Hepatocyte (in vitro differentiated cells): ENCODE measurements at places on chromosomes 12 and 14. TPM values are rescaled to one million over a fixed set of nuclear protein-coding genes. Genes with fewer than 3 reads are reported as not detected.

The CLEC7A gene
- polyA plus RNA-seq = 1.3 and 2.3 TPM in 2 replicates

The ZC2HC1C gene
- polyA plus RNA-seq = 1.1 and 3.8 TPM in 2 replicates

The STYK1 gene
- 0.09 and 0.58 TPM in 2 replicates for polyA plus RNA-seq

The GMFB gene
- 41.8 and 47.3 TPM in 2 replicates for polyA plus RNA-seq

DNA sequence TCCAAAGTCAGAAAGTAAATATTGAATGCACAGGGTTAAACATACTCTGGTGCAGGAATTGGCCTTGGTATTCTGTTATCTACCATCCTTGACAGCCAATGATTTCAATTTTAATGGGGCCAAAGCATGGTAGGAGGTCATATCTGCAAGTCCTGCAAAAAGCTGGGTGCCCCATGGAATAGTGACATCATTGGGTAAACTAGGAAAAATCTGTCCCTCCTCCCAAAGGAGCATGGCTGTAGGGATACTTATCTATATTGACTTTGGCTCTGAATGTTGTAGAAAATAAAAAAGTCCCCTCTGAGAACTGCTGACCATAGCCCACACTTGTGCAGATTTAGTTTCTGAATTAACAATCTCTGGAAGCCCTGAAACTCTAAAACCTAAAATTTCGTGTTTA, 403.2 kb upstream of the SEL1L start:
- H3K4me1 ChIP-seq = no peaks in the 10 kb centered on the region
- H3K27me3 ChIP-seq = no peaks in the 10 kb centered on the region
- no peak for DNase-seq
- no peak overlapping the region for H3K4me3 ChIP-seq
- no peaks in the 10 kb centered on the region for H3K36me3 ChIP-seq

GRCh38 chr12:69107541-69107940, 131.8 kb upstream of the CPSF6 start:
- no peaks in the 10 kb centered on the region for H3K27me3 ChIP-seq
- DNase-seq = no peak
- H3K4me3 ChIP-seq = no peak overlapping the region
- H3K36me3 ChIP-seq = no peaks in the 10 kb centered on the region
- peaks cover 10% of the 10 kb centered on the region for H3K4me1 ChIP-seq
- H3K27ac ChIP-seq = no peak overlapping the region

DNA sequence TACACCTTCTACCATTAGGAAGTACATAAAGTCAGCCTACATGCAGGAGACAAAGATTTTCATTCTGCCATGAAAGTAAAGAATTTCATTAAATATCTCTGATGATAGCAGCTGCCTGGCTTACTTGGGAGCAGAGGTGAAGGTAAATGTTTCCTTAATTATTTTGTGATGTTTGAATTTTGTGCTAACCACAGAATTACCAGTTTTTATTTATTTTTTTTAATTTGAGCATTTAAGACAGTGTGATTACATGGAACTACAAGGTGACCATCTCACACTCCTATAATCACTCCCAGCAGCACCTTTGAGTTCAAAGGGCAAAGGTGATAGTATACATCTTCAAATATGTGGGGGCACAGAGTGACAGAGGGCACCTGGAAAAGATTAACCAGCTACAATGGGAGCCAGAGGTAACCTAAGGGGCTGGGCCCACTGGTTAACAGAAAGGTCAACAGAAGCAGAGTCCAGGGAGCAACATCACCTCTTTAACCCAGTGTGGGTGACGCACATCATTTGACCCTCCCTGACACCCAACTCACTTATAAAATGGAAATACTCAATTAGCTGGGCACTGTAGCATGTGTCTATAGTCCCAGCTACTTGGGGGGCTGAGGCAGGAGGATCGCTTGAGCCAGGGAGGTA, 65.0 kb downstream of the GCH1 start:
- H3K4me1 ChIP-seq = peaks cover 4% of the 10 kb centered on the region
- H3K27ac ChIP-seq = peak overlapping the region; percentile 59
- H3K4me3 ChIP-seq = no peak overlapping the region
- H3K36me3 ChIP-seq = no peaks in the 10 kb centered on the region
- H3K27me3 ChIP-seq = no peaks in the 10 kb centered on the region

DNA sequence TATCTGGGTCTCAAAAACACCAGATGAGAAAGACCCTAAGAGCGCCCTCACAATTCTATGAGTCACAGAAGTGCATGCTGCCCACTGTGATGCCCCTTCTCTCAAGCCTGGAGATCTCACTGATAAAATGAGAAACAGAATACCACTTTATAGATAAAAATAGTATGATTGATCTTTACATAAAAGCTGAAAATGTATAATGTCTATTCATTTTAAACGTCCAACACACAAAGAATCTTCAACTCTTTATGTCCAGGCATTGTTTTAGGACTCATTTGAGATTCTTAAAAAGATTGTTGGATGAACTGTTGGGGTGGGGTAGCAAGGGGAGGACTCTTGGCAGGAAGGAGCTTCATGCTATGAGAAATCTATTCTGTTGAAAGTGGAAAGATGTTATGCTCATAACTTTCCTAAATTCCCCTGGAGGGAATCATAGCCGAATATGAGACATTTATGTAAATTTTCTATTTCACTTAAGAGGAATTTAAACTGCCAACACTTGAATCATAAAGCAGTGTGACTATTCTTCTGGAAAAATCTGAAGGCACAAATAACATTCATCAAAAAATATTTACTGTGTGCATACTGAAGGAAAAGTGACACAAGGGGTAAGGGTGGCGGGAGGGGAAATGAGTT, 174.6 kb downstream of the STXBP6 start:
- H3K27me3 ChIP-seq = no peaks in the 10 kb centered on the region
- DNase-seq = no peak
- peaks cover 5% of the 10 kb centered on the region for H3K4me1 ChIP-seq
- no peak overlapping the region for H3K4me3 ChIP-seq
- peak overlapping the region; percentile 13 for H3K27ac ChIP-seq
- no peaks in the 10 kb centered on the region for H3K36me3 ChIP-seq

GRCh38 chr12:63924781-63925180, 80.3 kb downstream of the SRGAP1 start:
- no peak overlapping the region for H3K4me3 ChIP-seq
- H3K4me1 ChIP-seq = peaks cover 2% of the 10 kb centered on the region
- no peaks in the 10 kb centered on the region for H3K36me3 ChIP-seq

DNA sequence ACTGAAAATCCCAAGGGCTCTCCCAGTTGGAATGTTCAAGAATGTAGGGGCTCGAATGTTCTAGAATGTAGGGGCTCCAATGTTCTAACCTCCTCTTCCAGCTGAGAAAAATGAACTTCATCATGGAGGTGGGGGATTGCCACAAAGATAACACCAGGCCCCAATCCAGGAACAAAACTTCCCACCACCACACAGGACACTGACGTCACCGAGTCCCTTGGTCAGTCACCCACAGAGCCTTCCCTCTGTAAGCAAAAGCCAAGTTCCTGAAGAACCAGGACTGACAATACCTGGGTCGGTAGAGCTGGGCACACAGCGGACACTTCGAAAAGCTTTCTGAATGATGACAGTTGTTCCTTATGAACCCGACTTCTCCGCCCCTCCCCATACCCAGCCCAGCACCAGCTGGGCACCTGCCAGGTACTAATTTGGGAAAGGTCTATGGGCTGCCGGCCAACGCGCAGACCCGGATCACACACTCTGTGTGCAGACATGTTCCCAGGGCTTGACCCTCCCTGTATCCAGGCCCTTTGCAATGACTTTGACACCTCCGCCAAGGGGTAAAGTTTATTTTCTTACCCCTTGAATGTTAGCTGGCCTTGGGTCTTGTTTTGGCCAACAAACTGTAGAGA, 18.9 kb downstream of the ITPK1 start:
- H3K27me3 ChIP-seq = no peaks in the 10 kb centered on the region
- no peak overlapping the region for H3K27ac ChIP-seq
- H3K4me3 ChIP-seq = no peak overlapping the region
- DNase-seq = no peak
- H3K36me3 ChIP-seq = no peaks in the 10 kb centered on the region

DNA sequence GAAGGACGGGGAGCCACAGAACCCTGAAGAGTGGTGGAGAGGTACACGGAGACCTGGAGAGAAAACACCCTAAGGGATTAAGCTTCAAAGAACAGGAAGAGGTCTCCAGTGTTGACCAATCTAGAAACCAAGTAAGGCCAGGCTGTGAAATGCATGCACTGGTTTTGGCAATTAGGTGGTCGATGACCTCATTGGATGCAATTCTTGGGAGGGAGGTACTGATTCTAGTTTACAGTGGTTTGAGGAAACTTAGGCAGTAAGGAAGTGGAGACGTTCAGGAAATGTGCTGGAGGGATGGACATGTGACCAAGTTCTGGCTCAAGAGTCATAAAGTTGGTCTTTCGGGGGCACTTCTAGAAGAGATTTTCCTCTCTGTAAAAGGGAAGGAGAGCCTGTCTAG, 91.3 kb upstream of the CEP83 start:
- no peak overlapping the region for H3K4me3 ChIP-seq
- H3K4me1 ChIP-seq = no peaks in the 10 kb centered on the region
- no peak overlapping the region for H3K27ac ChIP-seq
- no peak for DNase-seq

- H3K4me3 ChIP-seq = no peak overlapping the region
- H3K27ac ChIP-seq = no peak overlapping the region
- DNase-seq = no peak
- no peaks in the 10 kb centered on the region for H3K4me1 ChIP-seq
Observed at GRCh38 chr12:102722147-102722546, 194.9 kb downstream of the PAH start.

- H3K27me3 ChIP-seq = no peaks in the 10 kb centered on the region
- no peak overlapping the region for H3K4me3 ChIP-seq
- DNase-seq = peak; percentile 79
- H3K36me3 ChIP-seq = no peaks in the 10 kb centered on the region
Observed at GRCh38 chr14:76050797-76051392, 65.3 kb downstream of the IFT43 start.

DNA sequence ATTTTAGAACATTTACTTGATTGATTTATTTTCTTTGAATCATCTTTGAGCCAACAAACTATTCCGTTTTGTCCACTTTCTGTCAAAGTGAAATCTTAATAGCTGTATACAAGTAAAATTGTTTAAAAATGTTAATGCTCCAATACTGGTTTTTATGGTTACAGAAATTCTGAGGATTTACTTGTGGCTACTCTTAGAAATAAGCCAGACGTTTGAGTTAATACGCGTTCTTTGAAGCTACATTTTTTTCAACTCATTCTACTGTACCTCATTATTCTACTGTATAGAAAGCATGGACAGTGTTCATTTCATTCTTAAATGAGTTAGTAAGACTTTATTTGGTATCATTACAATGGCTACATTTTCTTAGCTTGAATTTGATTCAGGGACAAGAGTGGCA, 996.2 kb upstream of the FLRT2 start:
- no peaks in the 10 kb centered on the region for H3K27me3 ChIP-seq
- no peak overlapping the region for H3K27ac ChIP-seq
- no peaks in the 10 kb centered on the region for H3K36me3 ChIP-seq
- DNase-seq = no peak

DNA sequence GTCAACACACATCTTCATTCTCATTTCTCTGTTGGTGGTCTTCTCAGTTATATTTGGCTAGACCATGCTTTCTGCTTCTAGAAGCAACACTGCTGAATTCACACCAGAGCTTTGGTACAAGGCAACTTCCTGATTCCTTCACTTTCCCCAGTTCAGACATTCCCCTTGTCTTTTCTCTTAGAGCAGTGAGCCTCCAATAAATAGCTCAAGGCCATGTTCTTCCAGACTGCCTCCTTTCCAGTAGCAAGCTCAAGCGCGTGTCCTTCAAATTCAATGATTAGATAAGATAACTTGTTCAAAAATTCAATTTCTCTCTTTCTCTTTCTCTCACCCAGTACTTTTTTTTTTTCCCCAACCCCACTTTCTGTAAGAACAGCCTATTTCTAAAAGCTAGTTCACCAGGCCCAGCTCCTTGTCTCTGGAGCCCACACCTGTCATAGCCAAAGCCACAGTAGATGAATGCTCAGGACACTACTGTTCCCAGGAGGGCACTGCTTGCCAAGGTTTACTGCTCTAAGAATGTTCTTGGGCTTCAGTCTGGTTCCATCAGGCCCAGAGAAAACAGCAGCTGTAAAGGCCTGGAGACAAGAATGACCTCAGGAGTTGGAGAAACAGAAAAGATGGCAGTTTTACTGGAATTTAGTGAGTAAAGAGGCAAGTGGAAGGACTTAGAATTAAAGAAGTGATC, 17.7 kb downstream of the TBK1 start:
- no peak overlapping the region for H3K27ac ChIP-seq
- no peak for DNase-seq
- no peaks in the 10 kb centered on the region for H3K36me3 ChIP-seq
- H3K4me3 ChIP-seq = no peak overlapping the region
- H3K4me1 ChIP-seq = no peaks in the 10 kb centered on the region

DNA sequence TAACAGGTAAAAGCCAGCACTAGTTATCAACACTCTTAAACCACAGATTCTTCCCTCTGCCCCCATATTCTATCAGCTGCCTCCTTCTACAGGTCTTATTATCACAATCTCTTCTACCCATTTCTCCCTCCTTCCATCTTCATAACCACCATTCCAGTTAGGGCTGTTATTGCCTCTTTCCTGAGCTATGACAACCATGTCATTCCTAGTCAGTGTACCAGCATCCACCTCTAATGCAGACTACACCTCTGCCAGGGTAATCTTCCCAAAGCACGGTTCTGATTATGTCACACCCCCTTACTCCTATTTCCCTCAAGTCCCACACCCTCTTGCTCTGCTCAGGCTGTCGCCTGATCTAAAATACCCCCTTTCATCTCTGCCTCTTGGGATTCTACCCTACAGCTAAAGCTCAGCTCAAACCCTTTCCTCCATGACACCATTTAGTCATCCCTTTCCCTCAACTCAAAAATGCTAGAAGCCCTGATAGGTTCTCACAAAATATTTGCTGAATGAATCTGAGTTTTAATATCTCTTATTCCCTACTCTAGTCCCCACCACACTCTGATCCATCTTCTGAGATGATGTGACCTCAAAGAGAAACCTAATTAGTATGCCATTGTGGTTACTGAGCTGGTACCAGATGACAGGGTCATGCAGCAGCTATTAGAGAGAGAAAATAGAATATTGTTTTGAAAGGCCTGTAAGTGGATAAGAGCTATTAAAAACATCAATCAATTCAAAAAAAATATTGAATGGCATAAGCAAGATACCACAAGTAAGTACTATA, 11.7 kb downstream of the RACGAP1 start:
- H3K36me3 ChIP-seq = no peaks in the 10 kb centered on the region
- peaks cover 4% of the 10 kb centered on the region for H3K4me1 ChIP-seq
- H3K27ac ChIP-seq = no peak overlapping the region
- no peaks in the 10 kb centered on the region for H3K27me3 ChIP-seq
- H3K4me3 ChIP-seq = no peak overlapping the region
- DNase-seq = no peak

DNA sequence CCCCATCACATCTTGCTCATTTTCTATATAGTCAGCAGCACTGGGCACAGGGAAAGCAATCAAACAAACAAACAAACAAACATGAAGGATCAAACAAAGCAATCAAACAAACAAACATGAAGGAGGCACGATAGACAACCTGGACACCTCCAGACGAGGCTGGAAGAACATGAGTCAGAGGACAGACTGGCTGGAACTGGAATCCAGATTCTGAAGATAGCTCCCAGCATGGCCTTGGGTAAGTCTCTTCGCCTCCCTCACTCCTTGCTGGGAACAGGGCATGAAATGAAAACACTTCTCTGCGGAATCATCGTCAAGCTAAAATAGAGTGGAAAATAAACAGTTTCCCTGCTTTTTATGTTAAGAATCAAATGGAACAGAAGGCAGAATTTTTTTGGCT, 984.8 kb downstream of the VRK1 start:
- H3K27ac ChIP-seq = no peak overlapping the region
- no peaks in the 10 kb centered on the region for H3K27me3 ChIP-seq
- no peaks in the 10 kb centered on the region for H3K4me1 ChIP-seq
- no peak overlapping the region for H3K4me3 ChIP-seq

- no peaks in the 10 kb centered on the region for H3K36me3 ChIP-seq
- H3K27ac ChIP-seq = no peak overlapping the region
- H3K4me3 ChIP-seq = no peak overlapping the region
- peaks cover 18% of the 10 kb centered on the region for H3K4me1 ChIP-seq
- no peaks in the 10 kb centered on the region for H3K27me3 ChIP-seq
Observed at GRCh38 chr12:1980282-1980681, 24.0 kb downstream of the DCP1B start.
